CD4-positive, alpha-beta T cell treated with Interleukin-21 for 1 hour (primary cell): ENCODE measurements at places on chromosomes 1 and 21.

DNA sequence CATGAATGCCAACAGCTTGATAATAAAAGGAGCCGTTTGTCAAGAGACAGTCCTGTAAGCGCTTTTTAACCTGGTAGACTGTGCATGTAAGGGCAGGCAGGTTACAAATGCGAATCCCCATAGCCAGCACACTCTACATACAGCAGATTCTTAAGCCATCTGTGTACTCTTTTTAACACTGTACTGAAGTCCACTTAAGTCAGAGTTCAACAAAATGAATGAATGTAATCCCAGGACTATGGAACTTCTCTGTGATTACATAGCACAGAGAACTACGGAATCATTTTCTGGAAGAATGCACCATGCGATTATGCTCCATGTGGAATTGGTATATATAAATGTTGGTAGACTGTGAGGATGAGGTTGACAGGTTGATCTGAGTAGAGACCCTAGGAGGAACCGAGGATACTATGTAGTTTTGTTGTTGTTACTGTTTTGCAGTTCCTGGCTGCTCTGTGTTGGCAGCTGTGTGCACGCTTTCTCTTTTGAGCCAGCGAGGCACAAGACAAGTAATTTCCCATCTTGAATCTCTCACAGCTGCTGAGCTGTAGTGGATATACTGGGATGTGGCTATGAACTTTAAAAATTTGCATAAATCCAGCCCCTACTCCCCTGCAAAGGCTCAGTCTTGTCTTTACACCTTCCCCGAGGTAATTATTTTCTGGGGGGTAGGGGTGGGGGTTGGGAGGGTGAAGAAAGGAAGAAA, 21.9 kb downstream of the LRRC8D start:
- no peak for DNase-seq

- DNase-seq = no peak
Observed at GRCh38 chr1:106768501-106768900, 288.0 kb upstream of the PRMT6 start.

- DNase-seq = peak; percentile 63
Observed at GRCh38 chr1:32801096-32801715, 16.0 kb downstream of the YARS1 start.

DNA sequence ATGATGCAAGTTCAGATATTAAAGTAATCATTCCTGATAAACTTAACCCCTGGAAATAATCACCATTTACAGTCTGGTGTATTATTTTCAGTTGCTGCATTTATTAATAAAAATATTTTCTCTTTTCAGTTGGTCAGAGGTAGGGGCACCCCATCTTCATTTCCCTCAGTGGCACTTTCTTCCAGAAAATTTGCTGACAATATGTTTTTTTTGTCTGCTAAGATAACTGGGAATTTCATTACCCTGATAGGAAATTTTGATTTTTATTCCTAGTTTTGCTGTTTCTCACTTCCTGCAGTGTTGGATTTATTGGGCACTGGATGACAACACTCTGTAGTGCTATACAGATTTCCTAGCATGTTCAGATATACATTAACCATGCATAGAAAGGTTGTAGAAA, 33.1 kb upstream of the APOBEC4 start:
- no peak for DNase-seq

DNA sequence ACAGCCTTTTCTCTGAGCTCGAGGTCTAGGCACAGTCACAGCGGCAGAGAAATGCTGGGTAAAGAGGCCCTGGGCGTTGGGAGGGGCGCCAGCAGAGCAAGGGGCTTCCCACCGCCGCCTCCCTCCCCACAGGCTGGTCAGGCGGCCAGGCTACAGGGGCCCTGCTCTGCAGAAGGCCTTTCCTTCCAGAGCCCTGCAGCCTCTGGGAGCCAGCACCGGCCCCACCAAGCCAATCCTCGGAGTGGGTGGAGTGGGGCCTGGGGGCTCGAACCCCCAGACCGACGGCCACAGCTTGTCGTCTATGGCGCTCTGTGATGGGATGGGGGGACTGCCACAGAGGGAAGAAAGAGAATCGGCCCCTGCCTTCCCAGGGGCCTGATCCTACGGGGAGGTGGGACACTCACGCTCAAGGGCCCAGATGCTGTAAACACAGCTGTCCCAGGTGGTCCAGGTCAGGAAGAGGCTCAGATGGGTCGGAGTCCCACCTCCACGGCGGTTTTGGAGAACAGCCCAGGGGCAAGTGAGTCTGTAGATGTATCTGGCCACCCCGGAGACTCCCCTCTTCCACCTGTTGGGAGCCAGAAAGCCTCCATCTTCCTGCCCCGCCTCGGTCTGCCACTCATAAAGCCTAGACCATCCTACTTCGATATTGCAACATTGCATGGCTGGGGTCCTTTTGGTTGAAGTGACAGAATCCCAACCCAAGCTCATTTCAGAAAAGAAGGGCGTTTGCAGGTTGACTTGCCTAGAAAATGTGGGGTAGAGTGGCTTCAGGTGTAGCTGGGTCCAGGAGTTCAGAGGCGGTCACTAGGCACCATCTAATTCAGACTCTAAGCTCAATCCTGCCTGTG, 95.6 kb downstream of the SIK1 start:
- no peak for DNase-seq

GRCh38 chr1:1170215-1171091, 3.2 kb upstream of the TTLL10 start:
- no peak for DNase-seq

DNA sequence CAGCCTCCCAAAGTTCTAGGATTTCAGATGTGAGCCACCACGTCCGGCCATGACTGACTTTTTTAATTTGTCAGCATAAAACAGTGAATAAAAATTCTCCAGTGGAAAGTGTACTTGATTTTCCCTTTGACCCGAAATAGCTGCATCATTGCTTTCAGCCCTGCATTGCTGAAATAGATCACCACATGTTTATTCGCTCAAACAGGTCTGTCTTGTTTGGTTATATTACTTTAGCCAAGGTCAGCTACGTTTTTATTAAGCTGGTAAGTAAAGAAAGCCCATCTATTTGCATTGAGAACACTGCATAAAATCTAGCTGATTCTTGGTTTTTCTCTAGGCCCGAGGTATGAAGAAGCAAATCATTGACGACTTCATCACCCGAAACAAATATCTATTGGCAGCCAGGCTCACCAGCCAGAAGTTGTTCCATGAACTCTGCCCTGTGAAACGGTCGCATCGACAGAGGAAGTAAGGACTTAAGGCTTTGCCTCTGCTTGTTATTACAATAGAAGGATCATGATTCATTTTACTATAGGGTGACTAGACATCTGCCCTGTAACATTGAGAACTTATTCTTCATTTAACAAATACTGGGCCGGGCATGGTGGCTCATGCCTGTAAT, 25.6 kb downstream of the AGMAT start:
- DNase-seq = no peak

DNA sequence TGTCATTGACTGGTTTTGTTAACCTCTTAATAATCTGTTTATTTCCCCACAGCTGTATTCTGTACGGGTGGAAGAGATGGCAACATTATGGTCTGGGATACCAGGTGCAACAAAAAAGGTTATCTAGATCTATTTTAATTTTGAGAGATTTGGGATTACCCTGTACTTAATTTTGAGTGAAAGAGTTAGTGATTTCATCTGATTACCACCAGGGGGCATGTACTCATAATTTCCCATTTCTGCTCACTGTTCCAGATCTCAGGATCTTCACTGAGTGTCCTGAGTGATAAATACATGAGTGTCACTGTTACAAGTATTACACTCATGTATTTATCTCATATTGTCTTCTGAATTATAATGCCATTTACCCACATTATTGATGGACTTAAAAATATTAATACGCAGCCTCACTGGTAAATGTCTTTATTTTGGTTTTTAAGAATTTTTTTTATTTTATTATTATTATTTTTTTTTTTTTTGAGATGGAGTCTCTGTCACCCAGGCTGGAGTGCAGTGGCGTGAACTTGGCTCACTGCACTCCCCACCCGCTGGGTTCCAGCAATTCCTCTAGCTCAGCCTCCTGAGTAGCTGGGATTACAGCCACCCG, 27.4 kb downstream of the DTL start:
- DNase-seq = peak; percentile 50

GRCh38 chr1:32362474-32363313, at the start of the genes FAM229A and TSSK3:
Gene FAM229A, minus strand, starts transcription at chr1:32362485. Its CDS starts 394 bp downstream, at chr1:32362091.
Gene TSSK3, plus strand, starts transcription at chr1:32362539. Its CDS starts 163 bp downstream, at chr1:32362702.
- no peak for DNase-seq

GRCh38 chr1:50830621-50831020, 129.4 kb downstream of the FAF1 start:
- DNase-seq = no peak

DNA sequence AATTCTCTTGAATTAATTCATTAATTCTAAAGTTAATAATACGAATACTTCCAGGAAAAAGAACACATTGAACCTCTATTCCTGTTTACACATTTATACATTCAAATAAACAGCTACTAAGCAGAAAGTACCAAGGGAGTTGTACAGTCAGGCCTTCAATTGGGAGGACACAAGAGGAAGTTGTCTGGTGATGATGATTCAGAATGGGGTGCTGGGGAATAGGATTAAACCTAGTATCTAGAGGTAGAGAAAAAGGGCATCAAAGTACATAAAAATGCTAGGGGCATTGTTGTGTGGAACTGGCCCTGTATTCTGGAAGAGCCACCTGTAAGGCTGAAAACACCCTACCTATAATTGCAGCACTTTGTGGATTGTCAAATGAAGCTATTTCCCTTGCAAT, 71.7 kb upstream of the MROH9 start:
- DNase-seq = no peak

DNA sequence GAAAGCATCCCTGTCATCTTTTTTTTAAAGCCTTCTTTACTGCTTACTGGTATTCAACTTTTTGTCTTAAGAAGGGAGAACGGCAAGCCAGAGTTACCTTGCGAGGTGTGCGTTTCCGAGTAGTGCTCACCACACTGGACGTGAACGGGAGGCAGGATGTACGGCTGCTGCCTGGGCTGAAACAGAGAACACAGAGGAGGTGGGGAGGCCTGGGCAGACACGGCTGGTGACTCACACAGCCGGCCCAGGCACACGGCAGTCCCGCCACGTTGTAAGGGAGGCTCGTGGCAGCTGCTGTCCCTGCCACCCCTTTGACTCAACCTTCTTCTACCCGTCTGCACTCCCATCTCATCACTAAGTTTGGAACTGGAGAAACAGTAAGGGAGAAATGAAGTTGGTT, 105.8 kb downstream of the SMYD2 start:
- no peak for DNase-seq

GRCh38 chr21:21547368-21547953, 549.3 kb downstream of the NCAM2 start:
- DNase-seq = no peak

DNA sequence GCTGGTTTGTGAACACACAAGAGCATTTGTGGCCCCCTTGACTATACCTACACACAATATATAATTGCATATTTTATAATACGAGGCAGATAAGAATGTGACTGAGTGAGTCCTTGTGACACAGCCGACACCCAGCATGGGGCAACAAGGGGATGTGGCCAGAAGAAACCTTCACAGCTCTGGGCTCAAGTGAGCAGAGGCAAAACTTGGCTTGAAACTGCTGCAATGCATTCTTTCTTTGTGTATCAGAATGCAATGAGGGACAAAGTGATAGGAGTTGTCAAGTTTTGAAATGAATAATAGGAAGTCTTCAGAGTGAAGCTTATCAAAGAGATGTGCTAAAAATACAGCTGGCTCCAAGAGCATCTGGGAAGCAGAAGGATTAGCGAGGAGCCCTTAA, 124.0 kb upstream of the C8B start:
- no peak for DNase-seq

DNA sequence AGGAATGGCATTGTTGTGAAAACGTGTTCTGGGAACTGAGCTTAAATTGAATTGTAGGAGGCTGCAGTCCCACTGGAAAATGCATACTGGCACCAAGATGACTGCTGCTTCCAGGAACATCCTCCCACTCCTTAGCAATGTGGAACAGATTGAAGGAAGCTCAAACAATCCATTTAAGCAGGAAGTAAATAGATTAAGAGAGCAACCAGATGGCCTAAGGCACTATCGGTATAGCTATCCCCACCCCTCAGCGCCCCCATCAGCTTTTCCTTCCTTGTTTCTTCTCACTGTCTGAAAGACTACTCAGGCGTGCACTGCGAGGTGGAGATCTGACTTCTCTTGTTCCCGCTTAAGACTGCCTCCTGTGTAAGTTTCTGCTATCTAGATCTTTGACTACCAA, 4.0 kb upstream of the IFI16 start:
- no peak for DNase-seq

- no peak for DNase-seq
Observed at GRCh38 chr1:36595921-36596320, 113.2 kb upstream of the CSF3R start.

GRCh38 chr1:201371276-201371675, 6.2 kb downstream of the TNNT2 start:
- DNase-seq = no peak

- DNase-seq = no peak
Observed at GRCh38 chr1:96313216-96313615, 408.4 kb upstream of the PTBP2 start.

GRCh38 chr1:236518322-236518721, 5.5 kb upstream of the LGALS8 start:
- no peak for DNase-seq

GRCh38 chr1:42165511-42166210, 1.1 kb upstream of the GUCA2A start:
- no peak for DNase-seq

GRCh38 chr1:10575616-10576015, 100.9 kb downstream of the PEX14 start:
- DNase-seq = no peak
